ENCODE measurements at places on chromosomes 4 and X. TPM values are rescaled to one million over a fixed set of nuclear protein-coding genes. Genes with fewer than 3 reads are reported as not detected.

The ALAS2 gene
- not detected for total RNA-seq

The CSAG3 gene
- total RNA-seq = not detected

The GPR34 gene
- 1.5 TPM for total RNA-seq

The TMPRSS11B gene
- total RNA-seq = not detected

The MID1IP1 gene
- 69.9 TPM for total RNA-seq

The BANK1 gene
- total RNA-seq = not detected

The PAK3 gene
- 0.40 TPM for total RNA-seq

DNA sequence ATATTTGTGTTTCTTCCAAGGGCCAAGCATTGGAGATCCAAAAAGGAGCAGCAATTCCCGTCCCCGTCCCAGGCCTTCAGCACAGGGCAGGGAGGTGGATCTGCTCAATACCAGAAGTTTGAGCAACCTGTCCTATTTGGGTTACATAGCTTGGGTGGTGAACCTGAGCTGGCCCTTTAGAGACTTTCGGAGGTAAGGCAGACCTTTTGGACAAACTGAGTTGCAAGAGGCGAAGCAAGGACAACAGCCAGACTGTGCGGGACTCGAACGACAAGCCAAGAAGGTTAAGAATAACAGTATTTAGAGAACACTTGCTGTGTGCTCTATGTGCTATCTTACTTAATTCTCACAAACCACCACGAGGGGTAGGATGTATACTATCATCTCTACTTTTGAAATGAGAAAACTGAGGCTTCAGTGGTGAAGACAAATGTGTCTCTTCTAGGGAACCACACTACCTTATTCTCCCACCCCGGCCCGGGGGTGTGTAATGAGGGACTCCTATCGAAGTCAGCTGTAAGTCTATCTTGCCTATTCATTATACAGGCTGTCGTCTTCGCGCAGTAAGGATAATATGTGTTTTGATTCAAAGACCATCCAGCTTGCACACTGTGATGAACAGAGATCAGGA lies 1.3 kb downstream of the NOP14 start:
- no peak for DNase-seq
- peak overlapping the region; percentile 53 for H3K27ac ChIP-seq
- peaks cover 27% of the 10 kb centered on the region for H3K4me1 ChIP-seq
- peaks cover 16% of the 10 kb centered on the region for H3K36me3 ChIP-seq

DNA sequence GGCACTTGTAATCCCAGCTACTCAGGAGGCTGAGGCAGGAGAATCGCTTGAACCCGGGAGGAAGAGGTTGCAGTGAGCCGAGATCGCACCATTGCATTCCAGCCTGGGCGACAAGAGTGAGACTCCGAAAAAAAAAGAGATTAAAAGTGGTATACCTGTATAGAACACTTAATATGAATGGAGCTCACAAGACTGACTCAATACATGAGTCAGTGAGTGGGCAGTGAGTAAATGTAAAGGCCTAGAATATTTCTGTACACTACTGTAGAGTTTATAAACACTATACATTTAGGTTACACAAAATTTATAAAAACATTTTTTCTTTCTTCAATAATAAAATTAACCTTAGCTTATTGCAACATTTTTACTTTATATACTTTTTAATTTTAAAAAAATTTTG lies 93.8 kb downstream of the CENPC start:
- H3K4me1 ChIP-seq = no peaks in the 10 kb centered on the region
- no peak for DNase-seq
- no peak overlapping the region for H3K27ac ChIP-seq
- no peak overlapping the region for H3K4me3 ChIP-seq

GRCh38 chrX:130426531-130426930 lies 24.7 kb downstream of the RBMX2 start:
- no peaks in the 10 kb centered on the region for H3K4me1 ChIP-seq
- DNase-seq = no peak
- H3K27ac ChIP-seq = no peak overlapping the region
- no peaks in the 10 kb centered on the region for H3K36me3 ChIP-seq
- no peak overlapping the region for H3K4me3 ChIP-seq

- H3K4me1 ChIP-seq = no peaks in the 10 kb centered on the region
- H3K36me3 ChIP-seq = no peaks in the 10 kb centered on the region
- no peaks in the 10 kb centered on the region for H3K27me3 ChIP-seq
- no peak overlapping the region for H3K4me3 ChIP-seq
- H3K27ac ChIP-seq = no peak overlapping the region
Observed at GRCh38 chr4:3335385-3335784, 42.6 kb downstream of the RGS12 start.

DNA sequence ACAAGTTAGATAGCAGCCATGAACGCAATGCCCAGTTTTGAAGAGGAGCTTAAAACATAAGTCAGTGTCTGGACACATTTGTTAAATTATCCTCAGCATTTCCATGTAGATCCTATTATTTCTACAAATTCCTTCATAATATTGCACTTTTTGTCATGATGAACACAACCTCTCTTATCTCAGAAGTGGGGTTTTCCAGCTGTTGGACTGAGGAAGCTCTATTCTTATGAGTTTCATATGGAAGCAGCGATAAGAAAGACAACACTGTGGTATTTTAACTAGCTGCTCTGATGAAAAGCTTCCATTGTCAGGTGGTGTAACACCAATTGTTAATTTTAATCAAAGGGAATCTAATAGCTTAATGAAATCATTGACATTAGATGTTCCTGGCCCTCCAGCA lies 308.7 kb downstream of the GBA3 start:
- no peaks in the 10 kb centered on the region for H3K4me1 ChIP-seq
- no peaks in the 10 kb centered on the region for H3K36me3 ChIP-seq
- DNase-seq = no peak
- no peaks in the 10 kb centered on the region for H3K27me3 ChIP-seq
- no peak overlapping the region for H3K4me3 ChIP-seq

GRCh38 chr4:36494016-36494415 lies 212.6 kb downstream of the DTHD1 start:
- H3K27me3 ChIP-seq = no peaks in the 10 kb centered on the region
- H3K4me3 ChIP-seq = no peak overlapping the region
- no peaks in the 10 kb centered on the region for H3K4me1 ChIP-seq
- DNase-seq = no peak
- no peak overlapping the region for H3K27ac ChIP-seq

DNA sequence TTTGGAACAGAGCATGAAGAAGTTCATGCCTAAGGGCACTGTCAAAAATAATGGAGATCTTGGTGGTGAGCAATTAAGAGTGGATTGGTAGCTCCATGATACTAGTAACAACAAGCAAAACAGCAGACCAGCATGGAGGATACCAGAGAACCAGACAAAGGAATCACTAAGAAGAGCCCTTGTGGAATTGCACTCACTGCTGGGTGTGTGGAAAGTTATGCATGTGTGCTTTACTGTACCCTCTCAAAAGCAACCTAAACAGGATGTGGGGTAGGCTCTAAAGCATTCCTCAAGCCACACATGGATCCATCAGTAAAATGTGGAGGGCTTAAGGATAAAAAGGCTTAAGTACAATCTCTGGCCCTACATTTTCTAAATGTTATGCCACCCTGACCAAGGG lies 69.5 kb downstream of the AR start:
- no peak for DNase-seq
- H3K27me3 ChIP-seq = no peaks in the 10 kb centered on the region
- no peak overlapping the region for H3K4me3 ChIP-seq
- no peaks in the 10 kb centered on the region for H3K36me3 ChIP-seq

- H3K36me3 ChIP-seq = no peaks in the 10 kb centered on the region
- no peak overlapping the region for H3K4me3 ChIP-seq
- DNase-seq = no peak
- H3K27me3 ChIP-seq = no peaks in the 10 kb centered on the region
- H3K27ac ChIP-seq = no peak overlapping the region
Observed at GRCh38 chr4:128635141-128635954, 174.2 kb upstream of the JADE1 start.

GRCh38 chrX:119757979-119758730 lies at the start of gene SOWAHD:
TSS of gene SOWAHD (plus strand) at chrX:119758588. CDS start at chrX:119758668, 80 bp downstream.
- H3K4me1 ChIP-seq = peaks cover 43% of the 10 kb centered on the region
- no peaks in the 10 kb centered on the region for H3K27me3 ChIP-seq
- H3K4me3 ChIP-seq = peak within 1 kb of the TSS; percentile 47
- no peaks in the 10 kb centered on the region for H3K36me3 ChIP-seq
- peak; percentile 57 for DNase-seq

DNA sequence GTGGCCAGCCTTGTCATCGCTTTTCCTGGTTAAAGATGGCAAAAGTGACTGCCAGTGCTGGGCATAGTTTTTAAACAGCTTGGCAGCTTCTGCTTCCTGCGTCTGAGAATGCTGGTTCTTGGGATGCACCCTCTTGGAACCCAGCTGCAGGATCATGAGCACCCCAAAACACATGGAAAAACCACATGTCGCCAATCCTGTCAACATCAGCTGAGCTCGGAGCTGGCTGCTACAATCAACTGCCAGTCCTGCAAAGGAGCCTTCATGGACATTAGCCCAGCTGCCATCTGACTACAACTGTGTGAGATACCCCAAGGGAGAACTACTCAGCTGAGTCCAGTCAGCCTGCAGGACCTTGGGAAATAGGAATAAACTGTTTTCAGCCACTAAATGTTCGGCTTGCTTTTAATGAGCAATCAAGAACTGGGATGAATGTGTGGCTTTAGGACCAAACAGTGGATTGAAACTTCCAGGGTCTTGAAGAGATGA lies 31.0 kb downstream of the OSTC start:
- no peak for DNase-seq
- no peak overlapping the region for H3K27ac ChIP-seq
- H3K4me1 ChIP-seq = no peaks in the 10 kb centered on the region
- no peak overlapping the region for H3K4me3 ChIP-seq
- no peaks in the 10 kb centered on the region for H3K27me3 ChIP-seq

DNA sequence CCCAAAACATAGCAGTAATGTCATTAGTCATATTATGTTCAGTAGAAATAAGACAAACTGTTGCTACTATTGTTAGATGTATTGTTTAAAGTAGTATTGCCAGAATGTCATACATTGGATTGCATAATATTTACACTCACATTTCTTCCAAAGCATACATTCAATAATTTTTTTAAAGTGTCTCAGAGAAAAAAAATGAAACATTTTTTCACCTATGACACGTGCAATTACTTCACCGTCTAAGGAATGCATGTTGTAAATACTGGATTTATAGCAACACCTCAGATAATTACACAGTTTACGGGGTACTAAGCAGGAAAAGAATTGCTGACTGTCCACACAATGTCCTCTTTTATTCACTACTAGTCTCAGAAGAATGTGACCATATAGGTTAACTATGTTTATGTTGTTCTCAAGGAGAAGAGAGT lies 162.1 kb downstream of the PCDH18 start:
- no peak overlapping the region for H3K4me3 ChIP-seq
- no peak for DNase-seq
- H3K4me1 ChIP-seq = no peaks in the 10 kb centered on the region
- no peaks in the 10 kb centered on the region for H3K27me3 ChIP-seq

- no peaks in the 10 kb centered on the region for H3K4me1 ChIP-seq
- H3K27me3 ChIP-seq = no peaks in the 10 kb centered on the region
- H3K4me3 ChIP-seq = no peak overlapping the region
- no peaks in the 10 kb centered on the region for H3K36me3 ChIP-seq
- DNase-seq = no peak
Observed at GRCh38 chr4:8586671-8587468, 5.7 kb upstream of the CPZ start.

DNA sequence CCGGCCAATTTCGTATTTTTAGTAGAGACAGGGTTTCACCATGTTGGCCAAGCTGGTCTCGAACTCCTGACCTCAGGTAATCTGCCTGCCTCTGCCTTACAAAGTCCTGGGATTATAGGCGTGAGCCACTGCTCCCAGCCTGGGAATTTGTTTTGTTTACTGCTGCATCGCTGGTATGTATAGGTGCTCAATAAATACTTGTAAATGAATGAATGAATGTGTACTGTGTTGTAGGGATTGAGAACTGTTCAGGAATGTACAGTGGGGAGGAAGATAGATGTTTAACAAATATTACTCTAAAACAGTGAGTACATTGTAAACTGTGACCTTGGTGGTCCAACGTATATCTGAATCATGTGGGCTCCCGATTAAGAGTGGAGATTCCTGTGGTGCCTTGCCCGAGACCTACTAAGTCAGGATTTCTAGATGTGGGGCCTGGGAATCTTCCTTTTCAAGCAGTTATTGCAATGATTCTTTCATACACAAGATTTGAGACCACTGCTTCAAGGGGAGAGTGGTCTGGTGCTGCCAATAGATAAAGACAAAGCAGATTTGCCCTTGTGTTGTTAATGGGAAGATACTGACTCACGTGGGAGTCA lies 41.0 kb downstream of the WWC2 start:
- no peak overlapping the region for H3K4me3 ChIP-seq
- H3K4me1 ChIP-seq = no peaks in the 10 kb centered on the region
- H3K27ac ChIP-seq = no peak overlapping the region
- DNase-seq = no peak
- no peaks in the 10 kb centered on the region for H3K36me3 ChIP-seq

DNA sequence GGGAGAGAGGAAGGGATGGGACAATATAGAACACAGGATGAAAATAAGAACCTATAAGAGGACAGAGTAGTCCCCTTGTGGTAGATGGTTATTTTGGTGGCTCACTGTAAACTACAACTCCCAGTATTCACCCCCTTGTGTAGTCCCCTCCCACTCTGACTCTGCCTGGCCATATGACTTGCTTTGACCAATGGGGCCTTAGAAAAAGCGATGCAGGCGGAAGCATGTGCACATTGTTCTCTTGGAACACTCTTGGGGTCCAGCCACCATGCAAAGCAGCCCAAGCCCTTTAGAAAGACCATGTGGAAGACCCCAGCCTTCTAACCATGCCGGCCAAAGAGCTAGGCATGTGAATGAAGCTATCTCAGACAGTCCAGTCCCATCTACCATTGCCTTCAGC lies 415.0 kb downstream of the BCOR start:
- H3K36me3 ChIP-seq = no peaks in the 10 kb centered on the region
- no peak overlapping the region for H3K4me3 ChIP-seq
- no peaks in the 10 kb centered on the region for H3K4me1 ChIP-seq

DNA sequence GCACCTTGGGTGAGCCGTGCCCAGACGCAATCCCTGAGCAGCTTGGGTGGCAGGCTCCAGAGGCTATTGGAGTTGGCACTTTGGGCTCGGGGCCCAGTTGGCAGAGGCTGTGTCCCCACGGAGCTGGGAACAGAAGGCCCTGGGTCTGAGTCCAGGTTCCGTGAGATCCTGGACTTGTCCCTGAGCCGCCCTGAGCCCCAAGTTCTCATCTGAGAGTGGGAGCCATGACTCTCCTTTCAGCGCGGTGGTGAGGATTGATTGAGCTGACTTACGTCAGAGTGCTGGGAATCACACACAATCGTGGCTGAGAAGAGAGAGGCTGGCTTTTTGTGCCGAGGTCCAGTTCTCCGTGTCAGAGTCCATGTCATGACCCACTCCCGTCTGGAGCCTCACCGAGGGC lies 98.0 kb downstream of the PSAPL1 start:
- no peak overlapping the region for H3K4me3 ChIP-seq
- no peaks in the 10 kb centered on the region for H3K27me3 ChIP-seq
- H3K4me1 ChIP-seq = no peaks in the 10 kb centered on the region
- H3K36me3 ChIP-seq = no peaks in the 10 kb centered on the region
- H3K27ac ChIP-seq = no peak overlapping the region
